Astrocyte of the hippocampus (primary cell): ENCODE measurements at places on chromosomes 16 and 17.

DNA sequence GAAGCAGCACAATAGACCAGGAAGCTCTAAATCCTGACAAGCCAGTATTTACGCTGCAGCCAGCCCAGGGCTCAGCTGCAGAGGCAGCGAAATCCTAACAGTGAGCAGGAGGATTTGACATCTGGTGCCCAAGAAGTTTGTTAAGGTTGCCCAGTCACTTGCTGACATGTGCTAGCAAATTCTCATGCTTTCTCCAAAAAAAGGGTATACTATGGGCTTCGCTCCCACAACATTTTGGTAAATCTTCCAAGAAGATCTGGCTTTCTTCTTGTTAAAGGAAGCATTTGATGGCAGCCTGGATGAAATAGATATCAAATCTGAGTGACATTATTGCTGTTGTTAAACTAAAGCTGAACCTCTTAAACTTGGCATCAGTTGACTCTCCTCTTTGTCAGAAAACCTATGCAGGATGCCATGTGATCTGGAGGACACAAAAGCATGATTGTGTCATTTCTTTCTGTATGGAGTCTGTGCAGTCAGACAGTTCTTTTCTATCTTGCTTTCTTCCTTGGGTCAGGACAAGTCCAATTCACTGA, 949.7 kb upstream of the RBFOX1 start:
- no peak for DNase-seq

DNA sequence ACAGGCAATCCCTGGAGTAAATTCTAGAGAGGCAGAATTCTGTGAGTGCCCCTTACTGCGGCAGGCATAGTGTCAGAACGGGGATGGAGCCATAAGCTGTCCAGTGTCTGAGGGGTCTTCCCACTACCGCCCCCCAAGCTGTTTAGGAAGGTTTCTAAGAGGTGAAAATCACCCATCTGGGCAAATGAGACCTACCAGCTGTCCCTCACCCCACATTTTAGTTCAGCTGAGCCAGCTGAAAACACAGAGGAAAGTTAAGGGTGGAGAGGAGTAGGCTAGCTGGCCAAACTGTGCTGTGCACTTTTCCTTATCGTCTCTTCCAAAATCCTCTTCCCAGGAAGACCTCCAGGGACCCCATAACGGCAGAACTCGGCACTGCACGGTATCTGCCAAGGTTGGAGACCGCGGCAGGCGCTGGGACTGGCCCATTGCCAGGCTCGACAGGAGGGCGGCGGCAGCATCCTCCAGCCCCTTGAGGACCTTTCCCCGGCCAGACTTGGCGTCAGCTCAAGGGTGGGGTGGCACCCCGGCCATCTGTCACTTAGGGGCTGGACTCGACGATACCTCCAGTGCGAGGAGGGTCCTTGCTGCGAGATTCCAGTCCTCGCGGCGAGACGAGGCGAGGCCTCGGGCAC, 955 bp downstream of the ACLY start:
- DNase-seq, result peak; percentile 75

GRCh38 chr17:10739386-10739785, 9.6 kb upstream of the TMEM220 start:
- DNase-seq, result no peak

- peak; percentile 76 for DNase-seq
Measured at GRCh38 chr16:11783319-11784037, 13.6 kb downstream of the ZC3H7A start.

GRCh38 chr17:49576088-49576916, 631 bp downstream of the NXPH3 start:
- peak; percentile 68 for DNase-seq

DNA sequence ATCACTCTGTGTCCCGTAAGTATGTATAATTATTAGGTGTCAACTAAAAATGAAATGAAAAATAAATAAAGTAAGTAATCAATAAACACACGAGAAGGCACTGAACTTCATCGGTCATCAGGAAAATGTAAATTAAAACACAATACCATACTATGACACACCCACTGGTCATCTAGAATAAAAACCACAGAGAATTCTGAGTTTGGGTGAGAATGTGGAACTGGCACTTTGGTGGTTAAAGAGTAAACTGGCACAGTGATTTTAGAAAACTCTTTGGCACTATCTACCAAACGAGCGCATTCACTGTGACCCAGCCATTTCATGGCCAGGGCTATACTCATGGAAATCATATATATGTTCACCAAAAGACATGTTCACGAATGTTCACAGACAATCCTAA, 98.2 kb downstream of the HS3ST3A1 start:
- peak; percentile 22 for DNase-seq

DNA sequence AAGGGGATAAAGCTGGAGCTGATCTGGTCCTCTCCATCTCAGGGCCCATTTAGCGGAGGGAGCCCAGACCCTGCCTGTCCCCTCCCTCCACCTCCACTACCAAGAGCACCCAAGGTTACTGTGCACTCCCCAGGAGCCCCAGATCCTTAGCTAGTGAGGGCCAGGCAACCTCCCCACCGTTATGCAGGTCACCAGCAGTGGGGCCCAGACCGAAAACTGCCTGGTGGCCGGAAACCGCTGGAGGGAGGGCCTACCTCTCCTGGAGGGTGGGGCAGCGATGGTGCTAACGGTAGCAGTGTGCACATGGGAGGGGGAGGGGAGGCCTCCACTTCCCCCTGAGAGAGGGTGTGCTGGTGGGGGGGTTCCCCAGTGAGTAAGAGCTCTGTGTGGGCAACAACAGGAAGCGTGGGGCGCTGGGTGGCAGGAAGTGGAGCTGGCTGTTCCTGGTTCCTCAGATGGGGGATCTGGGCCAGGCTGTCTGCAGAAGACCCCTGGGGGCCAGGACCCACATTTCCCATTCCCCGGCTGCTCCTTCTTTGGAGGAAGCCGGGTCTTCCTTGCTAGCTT, 4.4 kb downstream of the FMNL1 start:
- no peak for DNase-seq

- DNase-seq, result no peak
Measured at GRCh38 chr16:79062821-79063220, 537.7 kb downstream of the MAF start.

GRCh38 chr17:67038861-67039365, 5.4 kb upstream of the CACNG1 start:
- DNase-seq, result no peak

GRCh38 chr16:84726669-84727467, 27.1 kb downstream of the USP10 start:
- DNase-seq, result no peak
